ENCODE measurements at places on chromosomes 11 and 22.

GRCh38 chr11:7545611-7546010 is 31.8 kb downstream of the PPFIBP2 start:
- no peak for DNase-seq

- no peak for DNase-seq
These were observed 16.2 kb upstream of the RRAS2 start for GRCh38 chr11:14374922-14375830.

GRCh38 chr11:84889556-84889955 is 737.6 kb downstream of the DLG2 start:
- no peak for DNase-seq

GRCh38 chr22:21837248-21837979 is 30.0 kb downstream of the MAPK1 start:
- DNase-seq = no peak

All from naive B cell (primary cell).